ENCODE measurements at places on chromosomes 13 and 19.

GRCh38 chr19:19866611-19867248 is 1.0 kb downstream of the ZNF253 start:
- DNase-seq, result peak; percentile 73

GRCh38 chr19:13621413-13621812 is 115.1 kb upstream of the CACNA1A start:
- DNase-seq, result no peak

DNA sequence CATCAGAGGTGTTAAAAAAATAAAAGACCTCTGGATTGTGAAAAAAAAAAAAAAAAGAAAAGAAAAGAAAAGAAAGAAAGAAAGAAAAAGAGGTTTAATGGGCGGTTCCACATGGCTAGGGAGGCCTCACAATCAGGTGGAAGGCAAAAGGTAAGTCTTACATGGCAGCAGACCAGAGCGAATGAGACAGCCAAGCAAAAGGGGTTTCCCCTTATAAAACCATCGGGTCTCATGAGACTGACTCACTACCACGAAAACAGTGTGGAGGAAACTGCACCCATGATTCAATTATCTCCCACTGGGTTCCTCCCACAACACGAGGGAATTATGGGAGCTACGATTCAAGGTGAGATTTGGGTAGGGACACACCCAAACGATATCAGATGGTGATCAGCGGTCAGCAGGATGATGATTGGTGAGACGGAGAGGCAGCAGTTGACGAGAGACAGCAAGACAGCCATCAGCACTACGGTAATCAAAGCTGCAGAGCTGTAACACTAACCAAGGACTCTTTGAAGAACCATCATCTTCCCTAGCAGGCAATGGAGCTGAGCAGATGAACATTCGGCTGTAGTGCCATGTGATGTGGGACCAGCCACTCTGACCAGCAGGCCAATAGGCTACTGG is 3.9 kb upstream of the CD209 start:
- peak; percentile 57 for DNase-seq

DNA sequence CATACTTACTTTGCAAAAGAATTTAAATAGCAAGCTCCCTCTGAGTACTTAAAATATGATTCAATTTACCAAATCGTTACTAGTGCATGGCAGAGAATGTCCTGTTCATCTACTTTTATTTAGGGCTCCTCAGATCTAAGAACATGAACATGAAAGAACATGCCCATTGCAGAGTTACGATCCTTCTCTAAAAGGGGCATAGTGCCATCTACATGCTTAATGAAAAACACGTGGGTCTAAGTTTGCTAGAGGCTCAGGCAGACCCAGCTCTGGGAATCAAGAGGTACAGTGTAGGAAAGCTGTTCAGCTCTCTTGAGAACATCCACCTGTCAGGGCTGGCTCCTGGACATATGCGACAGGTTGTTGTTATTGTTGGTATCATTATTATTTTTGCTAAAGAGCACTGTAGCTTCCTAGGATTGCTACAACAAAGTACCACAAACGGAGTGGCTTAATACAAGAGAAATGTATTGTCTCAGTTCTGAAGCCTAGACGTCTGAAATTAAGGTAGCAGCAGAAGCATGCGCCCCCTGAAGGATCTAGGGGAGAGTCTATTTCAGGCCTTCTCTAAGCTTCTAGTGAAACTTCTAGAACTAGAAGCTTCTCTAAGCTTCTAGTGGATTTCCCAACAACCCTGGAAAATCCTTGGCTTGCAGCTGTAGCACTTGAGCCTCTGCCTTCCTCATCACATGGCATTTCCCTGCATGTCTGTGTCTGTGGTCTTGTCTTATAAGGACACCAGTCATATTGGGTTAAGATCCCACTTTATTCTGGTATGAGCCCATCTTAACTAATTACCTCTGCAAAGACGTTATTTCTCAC is 133.9 kb downstream of the DCT start:
- no peak for DNase-seq

GRCh38 chr13:97385146-97385545 is 48.8 kb upstream of the RAP2A start:
- DNase-seq, result no peak

DNA sequence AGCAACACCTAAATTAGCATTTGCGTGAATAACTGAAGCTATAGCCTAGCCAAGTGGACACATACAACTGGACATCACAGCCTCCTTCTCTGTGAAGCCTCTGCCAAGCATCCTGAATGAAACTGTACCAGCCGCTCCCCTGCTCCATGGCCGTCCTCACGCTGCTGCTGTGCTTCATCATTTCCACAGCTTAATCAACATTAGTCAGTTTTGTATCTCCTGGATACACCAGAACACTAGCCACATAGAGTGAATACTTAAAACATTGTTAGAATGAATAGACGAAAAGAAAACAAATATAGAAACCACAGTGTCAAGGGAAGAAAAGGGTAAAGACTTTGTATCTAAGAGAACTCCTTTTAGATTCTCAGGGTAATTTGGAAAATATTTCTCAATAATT is 1526.9 kb downstream of the EFNB2 start:
- no peak for DNase-seq

DNA sequence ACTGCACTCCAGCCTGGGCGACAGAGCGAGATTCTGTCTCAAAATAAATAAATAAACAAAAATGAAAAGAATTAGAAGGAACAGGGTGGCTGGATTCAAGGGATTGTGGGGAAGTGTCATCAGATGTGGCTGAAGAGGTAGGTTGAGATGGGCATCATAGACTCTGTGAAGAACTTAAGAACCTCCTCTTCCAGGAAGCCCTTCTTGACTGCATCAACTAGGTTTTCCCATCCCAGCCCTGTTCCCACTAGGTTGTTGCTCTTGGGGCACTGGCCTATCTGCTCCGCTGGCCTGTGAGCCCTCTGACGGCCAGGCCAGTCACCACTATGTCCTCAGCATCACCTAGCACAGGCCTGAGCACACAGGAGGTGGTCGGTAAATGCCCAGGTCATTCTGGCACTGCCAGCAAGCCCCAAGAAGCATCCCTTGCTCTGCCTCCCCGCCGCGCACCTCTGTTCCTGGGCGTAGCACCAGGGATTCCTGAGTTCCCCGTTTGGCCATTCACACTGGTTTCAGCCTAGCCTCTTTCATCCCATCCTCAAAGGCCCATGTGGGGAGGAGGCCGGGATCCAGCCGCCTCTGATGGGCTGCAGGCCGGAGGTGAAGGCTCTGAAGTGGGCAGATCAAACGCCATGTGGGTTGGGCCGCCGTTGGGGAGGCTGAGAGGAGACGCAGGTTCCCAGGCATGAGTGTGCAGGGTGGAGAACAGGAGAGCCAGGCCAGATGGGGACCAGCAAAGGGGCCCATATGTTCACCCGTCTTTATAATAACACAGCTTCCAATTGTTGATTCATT is 27.6 kb upstream of the SLC1A5 start:
- DNase-seq, result no peak

DNA sequence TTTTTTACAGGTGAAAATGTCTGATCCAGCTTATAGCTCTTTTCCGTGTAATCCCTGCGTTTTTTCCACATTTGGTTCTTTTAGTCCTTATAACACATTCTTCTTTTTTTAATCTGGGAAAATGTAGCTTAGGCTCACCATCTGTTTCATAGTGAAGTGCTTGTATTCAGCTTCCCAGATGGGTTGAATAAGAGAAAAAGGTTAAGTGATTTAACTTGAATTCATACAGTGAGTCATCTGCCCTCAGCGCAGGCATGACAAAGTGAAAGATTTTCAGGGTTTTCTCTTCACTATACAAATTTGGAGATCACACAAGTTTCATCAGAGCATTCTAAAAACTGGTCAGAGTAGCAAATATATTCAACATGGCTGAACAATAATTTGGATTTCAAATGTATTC is 224.8 kb downstream of the SPRY2 start:
- no peak for DNase-seq

DNA sequence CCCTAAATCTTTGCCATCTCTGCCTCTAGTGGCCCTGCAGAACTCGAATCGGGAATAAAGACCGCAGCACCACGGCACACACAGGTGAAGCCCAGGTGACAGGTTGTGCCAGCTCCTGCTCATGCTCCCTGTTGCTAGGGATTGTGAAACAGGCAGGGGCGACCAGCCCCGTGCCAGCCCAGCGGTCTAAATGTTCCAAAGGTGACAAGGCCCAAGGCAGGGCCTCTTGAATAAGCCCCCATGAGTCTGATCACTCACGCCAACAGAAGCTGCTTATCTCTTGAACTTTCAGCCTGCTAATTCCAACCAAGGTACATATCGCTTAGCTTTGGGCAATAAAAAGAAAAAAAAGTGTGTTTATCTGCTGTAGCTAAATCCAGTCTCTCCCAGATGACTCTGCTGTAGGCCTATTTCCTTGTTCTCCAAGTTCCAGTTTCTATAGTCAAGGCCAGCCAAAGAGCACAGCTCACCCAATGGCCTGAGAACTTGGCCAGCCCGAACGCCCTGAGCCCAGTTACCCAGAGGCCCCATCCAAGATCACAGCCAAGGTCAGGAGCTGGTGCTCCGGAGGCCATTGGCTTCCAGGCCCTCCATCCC is 191.1 kb upstream of the GPR12 start:
- no peak for DNase-seq

- DNase-seq, result no peak
Observed at GRCh38 chr13:94917824-94918223, 205.5 kb upstream of the SOX21 start.

GRCh38 chr13:43088093-43088511 is 64.7 kb downstream of the DNAJC15 start:
- DNase-seq, result no peak

DNA sequence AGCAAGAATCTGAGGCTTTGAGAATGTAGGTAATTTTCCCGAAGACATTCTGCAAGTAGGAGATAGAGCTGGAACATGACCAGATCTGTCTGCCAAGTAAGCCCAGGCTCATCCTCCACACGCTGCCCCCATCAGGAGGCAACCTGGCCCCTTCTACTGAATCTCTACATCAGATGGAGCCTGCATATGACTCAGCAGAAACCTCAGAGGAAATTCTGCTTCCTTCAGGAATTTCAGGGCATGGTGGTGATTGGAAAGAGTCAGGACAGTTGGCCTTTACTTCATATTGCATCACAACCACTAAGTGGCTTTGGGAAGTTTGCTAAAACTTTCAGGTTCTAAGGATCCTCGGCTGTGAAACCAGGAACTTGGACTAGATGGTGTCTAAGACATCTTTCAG is 85.2 kb downstream of the LRRC63 start:
- DNase-seq, result no peak

DNA sequence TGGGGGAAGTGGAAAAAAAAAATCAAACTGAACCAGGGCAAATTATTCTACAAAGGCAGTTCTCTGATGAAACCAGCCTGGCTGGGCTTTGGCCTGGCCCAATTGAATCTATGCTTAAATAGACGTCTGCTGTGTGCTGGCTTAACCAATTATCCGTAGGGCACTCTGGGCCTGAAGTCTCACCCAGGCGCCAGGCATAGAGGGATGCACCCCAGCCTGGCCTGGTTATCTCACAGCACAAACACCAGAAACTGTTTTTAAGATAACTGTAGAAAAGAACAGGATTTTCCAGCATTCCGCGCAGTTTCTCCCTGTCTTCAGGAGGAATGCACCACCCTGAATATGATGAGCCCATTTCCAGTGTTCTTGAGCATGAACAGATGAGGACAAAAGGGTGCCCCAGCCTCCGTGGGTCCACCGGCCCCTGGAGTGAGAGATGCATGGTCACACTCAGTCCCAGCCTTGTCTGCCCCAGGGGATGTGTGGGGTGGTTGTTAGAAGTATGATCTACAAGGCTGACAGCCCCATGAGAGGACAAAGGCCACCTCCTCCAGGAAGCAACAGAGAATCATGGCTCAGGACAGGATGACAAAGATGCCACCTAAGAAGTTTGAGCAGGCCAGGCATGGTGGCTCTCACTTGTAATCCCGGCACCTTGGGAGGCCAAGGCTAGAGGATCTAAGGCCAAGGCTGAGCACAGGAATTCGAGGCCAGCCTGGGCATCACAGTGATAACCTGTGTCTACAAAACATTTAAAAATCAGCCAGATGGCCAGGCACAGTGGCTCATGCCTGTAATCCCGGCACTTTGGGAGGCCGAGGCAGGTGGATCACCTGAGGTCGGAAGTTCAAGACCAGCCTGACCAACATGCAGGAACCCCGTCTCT is 50.2 kb downstream of the PEPD start:
- DNase-seq, result no peak

- no peak for DNase-seq
Observed at GRCh38 chr19:2992958-2993357, 15.6 kb downstream of the TLE6 start.

GRCh38 chr13:73337532-73337931 is 278.7 kb downstream of the KLF5 start:
- no peak for DNase-seq

DNA sequence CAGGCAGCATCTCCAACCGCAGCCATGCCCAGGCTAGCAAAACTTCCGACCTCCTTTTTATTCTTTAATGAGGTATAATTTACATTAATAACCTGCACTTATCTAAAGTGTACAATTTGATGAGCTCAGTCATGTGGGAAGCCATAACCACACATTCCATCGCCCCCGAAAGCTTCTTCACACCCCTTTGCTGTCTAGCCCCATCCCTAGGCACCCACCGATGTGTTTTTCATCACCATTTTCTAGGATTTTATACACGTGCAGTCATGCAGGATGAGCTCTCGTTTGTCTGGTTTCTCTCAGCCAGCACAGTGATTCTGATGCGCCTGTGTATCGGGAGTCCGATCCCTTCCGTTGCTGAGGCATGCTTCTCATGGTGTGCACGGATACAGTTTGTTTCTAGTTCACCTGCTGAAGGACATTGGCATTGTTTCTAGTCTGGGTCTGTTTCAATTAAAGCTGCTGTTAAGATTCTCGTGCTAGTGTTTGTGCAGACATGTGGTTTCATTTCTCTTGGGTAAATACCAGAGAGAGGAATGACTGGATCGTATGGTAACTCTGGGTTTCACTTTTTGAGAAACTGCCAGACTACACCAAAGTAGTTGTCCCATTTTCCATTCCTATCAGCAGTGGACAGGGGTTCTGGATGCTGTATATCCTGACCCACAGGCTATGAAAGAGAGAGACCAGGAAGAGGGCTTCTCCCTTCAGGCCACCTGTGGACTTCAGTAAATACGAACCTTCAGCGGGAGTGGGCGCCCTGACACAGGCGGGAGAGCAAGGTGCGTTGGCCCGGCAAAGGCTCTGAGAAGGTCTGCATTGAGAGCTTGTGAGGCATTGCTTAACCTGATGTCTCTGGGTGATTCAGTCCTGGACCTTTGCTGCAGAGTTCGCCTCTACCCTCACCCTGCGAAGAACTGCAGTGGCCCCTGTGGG is 4.9 kb downstream of the AP1M1 start:
- DNase-seq, result no peak

GRCh38 chr13:63448692-63449091 is 2033.0 kb upstream of the PCDH20 start:
- DNase-seq, result no peak

GRCh38 chr19:17327654-17328516 is 6.8 kb downstream of the ANO8 start:
- DNase-seq, result peak; percentile 60

GRCh38 chr13:95710313-95710712 is 33.4 kb downstream of the DNAJC3 start:
- DNase-seq, result no peak

DNA sequence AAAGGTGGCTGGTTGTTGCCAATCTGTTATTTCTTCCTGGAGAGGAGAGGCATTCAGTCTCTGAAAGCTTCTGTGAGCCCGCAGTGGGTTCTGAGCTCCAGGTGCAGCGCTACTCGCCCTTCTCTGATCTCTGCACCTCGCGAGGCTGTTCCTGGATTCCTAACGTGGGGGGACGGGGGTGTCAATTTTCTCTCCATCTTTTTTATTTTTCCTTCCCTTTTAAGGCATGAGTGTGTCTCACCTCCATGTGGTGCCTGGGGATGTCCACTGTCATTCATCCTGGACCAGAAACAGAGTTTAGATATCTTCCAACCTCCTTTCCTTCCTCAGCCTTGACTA is 626 bp downstream of the ZNF233 start:
- DNase-seq, result no peak

- no peak for DNase-seq
Observed at GRCh38 chr13:105196052-105196451, 1339.4 kb downstream of the EFNB2 start.
